Upper lobe of right lung (tissue), 1 donor: ENCODE measurements at places on chromosomes 6 and 20. TPM values are rescaled to one million over a fixed set of nuclear protein-coding genes. Genes with fewer than 3 reads are reported as not detected.

Gene SRSF12
- not detected for total RNA-seq

Gene PRKN
- total RNA-seq, result 2.7 TPM

Gene TRAPPC3L
- total RNA-seq, result 0.64 TPM

Gene SULF2
- 52.8 TPM for total RNA-seq

Gene PTK7
- total RNA-seq, result 97.1 TPM

Gene IPCEF1
- 8.8 TPM for total RNA-seq

Gene SLC26A8
- 0.52 TPM for total RNA-seq

Gene LAMA4
- 134 TPM for total RNA-seq

Gene ZNF391
- total RNA-seq, result 2.1 TPM

Gene MAS1
- total RNA-seq, result not detected

DNA sequence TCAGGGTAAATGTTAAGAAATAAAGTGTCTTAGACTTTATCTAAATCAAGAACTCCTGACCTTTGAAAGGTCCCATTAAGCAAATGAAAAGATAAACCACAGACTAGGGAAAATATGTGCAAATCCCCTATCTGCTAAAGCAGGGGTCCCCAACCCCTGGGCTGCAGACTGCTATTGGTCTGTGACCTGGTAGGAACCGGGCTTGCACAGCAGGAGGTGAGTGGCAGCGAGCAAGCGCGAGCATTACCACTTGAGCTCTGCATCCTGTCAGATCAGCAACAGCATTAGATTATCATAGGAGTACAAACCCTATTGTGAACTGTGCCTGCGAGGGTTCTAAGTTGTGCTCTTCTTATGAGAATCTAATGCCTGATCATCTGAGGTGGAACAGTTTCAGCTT is 42.4 kb downstream of the LCA5 start:
- H3K4me3 ChIP-seq, result no peak overlapping the region
- no peaks in the 10 kb centered on the region for H3K27me3 ChIP-seq
- H3K36me3 ChIP-seq, result peaks cover 4% of the 10 kb centered on the region
- H3K27ac ChIP-seq, result no peak overlapping the region

- no peak for DNase-seq
- no peak overlapping the region for H3K4me3 ChIP-seq
- H3K27me3 ChIP-seq, result no peaks in the 10 kb centered on the region
- H3K4me1 ChIP-seq, result no peaks in the 10 kb centered on the region
- H3K27ac ChIP-seq, result no peak overlapping the region
Observed at GRCh38 chr6:162922563-162923166, 194.9 kb downstream of the PACRG start.

DNA sequence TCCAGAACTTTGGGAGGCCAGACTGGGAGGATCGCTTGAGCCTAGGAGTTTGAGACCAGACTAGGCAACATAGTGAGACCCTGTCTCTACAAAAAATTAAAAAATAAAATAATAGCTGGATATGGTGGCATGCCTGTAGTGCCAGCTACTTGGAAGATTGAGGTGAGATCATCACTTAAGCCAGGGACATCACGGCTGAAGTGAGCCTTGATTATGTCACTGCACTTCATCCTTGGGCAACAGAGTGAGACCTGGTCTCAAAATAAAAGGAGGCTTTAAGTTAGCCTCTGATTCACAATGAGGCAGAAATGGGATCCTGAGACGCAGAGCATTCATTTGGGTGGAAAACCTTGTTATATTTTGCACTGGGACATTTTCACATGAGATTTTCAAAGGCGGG is 57.0 kb downstream of the TULP4 start:
- no peak overlapping the region for H3K27ac ChIP-seq
- H3K4me1 ChIP-seq, result peaks cover 3% of the 10 kb centered on the region
- DNase-seq, result no peak
- no peaks in the 10 kb centered on the region for H3K27me3 ChIP-seq
- no peak overlapping the region for H3K4me3 ChIP-seq
- no peaks in the 10 kb centered on the region for H3K36me3 ChIP-seq

DNA sequence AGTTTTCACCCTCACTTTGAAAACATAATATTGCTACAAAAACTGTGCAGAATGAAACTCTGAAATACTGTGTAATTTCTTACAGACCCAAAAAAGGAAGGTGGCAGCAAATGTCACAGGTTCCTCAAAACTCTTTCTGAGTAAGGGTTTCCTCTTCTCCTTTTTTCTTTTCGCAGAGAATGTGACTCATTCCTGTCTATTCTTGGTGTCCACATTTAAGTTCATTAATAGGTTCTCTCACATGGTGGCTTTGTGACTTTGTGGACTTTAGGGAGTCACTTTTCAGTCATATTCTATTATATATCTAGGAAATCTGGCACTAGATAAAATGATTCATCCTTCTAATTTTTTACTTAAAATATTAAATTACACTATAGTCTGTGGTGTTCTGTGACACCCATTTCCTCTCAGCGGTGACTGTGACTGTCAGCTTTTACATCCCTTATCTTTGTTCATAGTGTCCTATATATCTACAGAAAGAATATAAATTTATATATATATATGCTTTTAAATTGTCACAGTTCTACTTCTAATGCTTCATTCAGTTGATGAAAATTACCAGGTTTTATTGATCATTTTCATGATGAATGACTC is 126.8 kb upstream of the HCRTR2 start:
- H3K27me3 ChIP-seq, result no peaks in the 10 kb centered on the region
- H3K4me1 ChIP-seq, result no peaks in the 10 kb centered on the region
- no peaks in the 10 kb centered on the region for H3K36me3 ChIP-seq
- H3K4me3 ChIP-seq, result no peak overlapping the region

GRCh38 chr6:25675167-25675566 is 23.2 kb downstream of the SCGN start:
- H3K36me3 ChIP-seq, result no peaks in the 10 kb centered on the region
- no peak for DNase-seq
- no peak overlapping the region for H3K27ac ChIP-seq
- H3K27me3 ChIP-seq, result no peaks in the 10 kb centered on the region

DNA sequence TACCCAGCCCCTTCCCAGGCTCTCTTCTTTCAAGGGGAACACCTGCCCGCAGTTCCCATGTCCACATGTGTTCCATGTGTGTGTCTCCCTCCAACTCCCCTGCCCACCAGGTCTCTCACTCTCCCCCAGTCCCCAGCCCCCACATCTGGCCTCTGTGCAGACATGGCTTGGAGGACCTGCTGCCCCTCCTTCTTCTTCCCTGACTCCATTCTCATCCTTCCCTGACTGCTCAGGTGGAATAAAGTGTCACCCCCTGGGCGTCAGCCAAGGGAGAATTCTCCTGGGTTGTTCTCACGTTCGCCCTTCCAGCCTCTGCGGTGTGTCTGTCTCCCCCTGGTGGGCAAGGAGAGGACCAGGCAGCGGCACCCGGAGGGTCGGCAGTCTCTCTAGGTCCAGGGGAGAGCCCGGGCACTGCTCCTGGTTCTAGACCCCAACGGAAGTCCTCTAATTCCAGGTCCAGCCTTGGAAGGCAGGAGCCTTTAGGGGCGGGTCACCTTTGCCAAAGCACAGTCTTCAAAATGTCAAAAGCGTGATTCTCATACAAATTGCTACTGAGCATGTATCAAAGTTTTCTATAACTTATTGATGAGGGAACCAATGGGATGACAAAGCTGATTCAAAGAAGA is 50.5 kb downstream of the EBF4 start:
- H3K27me3 ChIP-seq, result no peaks in the 10 kb centered on the region
- peak; percentile 77 for DNase-seq
- H3K27ac ChIP-seq, result no peak overlapping the region
- H3K4me1 ChIP-seq, result no peaks in the 10 kb centered on the region
- no peaks in the 10 kb centered on the region for H3K36me3 ChIP-seq

GRCh38 chr6:119308048-119308570 is 41.5 kb downstream of the MAN1A1 start:
- H3K4me1 ChIP-seq, result peaks cover 18% of the 10 kb centered on the region
- no peaks in the 10 kb centered on the region for H3K27me3 ChIP-seq
- H3K27ac ChIP-seq, result no peak overlapping the region
- H3K36me3 ChIP-seq, result peaks cover 15% of the 10 kb centered on the region
- H3K4me3 ChIP-seq, result no peak overlapping the region

DNA sequence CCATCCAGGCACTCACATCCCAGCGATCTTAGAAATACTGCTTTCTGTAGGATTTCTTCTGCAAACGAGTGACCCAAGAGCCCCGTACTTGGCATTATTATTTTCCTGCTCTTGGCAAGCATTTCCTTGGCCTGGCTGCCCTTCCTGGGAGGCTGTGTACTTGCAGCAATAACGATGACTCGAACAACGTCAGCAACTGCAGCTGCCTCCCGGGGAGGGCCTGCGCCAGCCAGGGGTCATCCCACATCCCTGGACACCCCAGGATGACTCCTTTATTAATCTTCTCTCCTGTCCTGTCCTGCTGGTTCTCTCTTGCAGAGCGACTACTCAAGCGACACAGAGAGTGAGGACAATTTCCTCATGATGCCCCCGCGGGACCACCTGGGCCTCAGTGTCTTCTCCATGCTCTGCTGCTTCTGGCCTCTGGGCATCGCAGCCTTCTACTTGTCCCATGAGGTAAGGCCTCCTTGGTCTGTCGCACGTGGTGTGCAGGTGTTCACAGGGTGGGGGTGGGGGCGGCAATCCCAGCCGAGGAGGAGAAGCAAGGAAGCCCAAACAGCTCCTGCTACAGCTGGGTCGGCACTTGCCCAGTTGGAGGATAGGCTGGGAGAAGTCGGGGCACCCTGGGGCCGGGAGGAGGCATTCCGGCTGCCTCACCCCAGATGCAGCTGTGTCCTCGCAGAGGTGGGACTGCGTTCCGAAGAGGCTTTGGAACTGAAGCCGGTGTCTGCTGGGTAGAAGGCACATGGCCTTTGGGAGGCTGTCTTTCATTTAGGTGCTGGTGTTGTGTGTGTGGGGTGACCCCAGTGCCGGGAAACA is 115.3 kb downstream of the SYNDIG1 start:
- no peak overlapping the region for H3K27ac ChIP-seq
- H3K27me3 ChIP-seq, result no peaks in the 10 kb centered on the region
- no peak overlapping the region for H3K4me3 ChIP-seq
